ENCODE measurements at places on chromosomes 3 and 15.
A peak's percentile ranks its signal among the peaks of the same experiment; 100 is the strongest.

DNA sequence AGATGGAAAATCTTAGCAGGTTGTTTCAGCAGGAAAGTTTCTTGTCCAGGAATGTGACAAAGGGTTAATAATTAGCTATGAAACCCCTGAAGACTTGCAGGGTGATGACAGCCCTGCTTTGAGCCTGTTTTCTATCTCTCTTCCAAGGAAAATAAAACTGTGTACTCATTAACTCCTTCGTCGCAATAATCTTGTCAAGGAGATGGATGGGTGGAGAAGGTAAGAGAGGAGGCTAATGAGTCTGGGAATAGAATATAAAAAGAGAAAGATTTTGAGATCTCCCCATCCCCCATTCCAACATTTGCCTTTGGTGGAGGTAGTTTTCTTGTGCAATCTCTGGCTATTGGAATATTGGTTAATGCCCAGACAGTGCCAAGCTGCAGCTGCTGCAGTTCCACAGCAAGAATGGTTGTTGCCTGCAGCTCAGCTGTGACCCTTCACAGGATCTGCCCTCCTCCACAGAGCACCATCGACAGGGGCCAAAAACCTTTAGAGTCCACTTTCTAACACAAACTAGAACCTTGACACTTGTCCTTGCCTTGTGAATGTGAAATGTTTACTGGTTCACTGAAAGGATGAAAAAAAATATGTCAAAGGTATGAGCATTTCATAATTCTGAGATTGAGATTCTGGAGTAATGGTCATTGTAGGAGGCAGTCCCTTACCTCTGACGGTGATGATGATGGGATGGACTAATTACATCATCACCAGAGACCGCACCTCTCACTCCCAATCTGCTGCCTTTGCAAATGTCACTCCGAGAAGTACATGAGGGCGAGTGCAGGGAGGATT lies 4.2 kb upstream of the LRIG1 start:
- no peak for DNase-seq

GRCh38 chr3:41193794-41194539 lies 5.3 kb upstream of the CTNNB1 start:
- DNase-seq = no peak

- peak; percentile 1 for DNase-seq
Measured at GRCh38 chr3:94525043-94525442, 462.2 kb downstream of the NSUN3 start.

DNA sequence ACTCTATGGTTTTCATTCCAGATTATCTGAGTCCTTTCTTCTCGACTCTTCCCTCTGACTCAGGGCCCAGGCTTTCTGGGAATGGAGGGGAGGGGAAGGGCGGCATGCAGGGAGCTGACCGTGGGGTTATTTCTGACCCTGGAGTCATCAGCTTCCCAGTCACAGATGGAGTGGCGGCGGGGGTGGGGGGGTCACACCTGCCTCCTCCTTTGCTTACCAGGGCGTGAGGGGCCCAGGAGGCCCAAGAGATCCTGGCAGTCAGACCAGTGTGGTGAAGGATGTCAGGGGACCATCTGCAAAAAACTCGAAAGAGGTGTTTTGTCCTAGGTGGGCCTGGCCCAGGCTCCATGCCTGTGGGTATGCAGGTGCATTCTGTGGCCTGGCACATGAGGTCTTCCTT lies 996 bp upstream of the XIRP1 start:
- DNase-seq = no peak

DNA sequence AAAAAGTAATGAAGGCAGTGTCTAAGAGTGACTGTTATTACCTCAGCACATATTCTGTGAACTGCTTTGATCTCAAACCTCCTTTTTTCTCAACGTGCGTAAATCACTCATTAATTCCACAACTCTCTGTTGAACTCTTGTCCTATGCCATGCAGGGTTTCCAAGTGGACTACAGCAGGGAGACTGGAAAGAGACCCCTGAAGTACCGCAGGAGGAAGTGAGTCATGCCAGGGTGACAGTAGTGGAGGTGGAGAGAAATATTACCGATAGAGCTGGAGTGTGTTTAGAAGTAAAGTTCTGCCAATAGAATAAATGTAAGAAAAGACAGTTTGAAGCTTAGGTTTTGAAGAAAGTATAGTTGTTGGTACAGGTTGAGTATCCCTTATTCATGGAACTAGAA lies 908.9 kb downstream of the ROBO1 start:
- no peak for DNase-seq

- no peak for DNase-seq
Measured at GRCh38 chr3:123651449-123652341, 66.8 kb upstream of the HACD2 start.
